ENCODE measurements at places on chromosomes 1 and 21.
A peak's percentile ranks its signal among the peaks of the same experiment; 100 is the strongest.

GRCh38 chr1:34711485-34711884 is 43.4 kb upstream of the GJB5 start:
- no peak for DNase-seq

DNA sequence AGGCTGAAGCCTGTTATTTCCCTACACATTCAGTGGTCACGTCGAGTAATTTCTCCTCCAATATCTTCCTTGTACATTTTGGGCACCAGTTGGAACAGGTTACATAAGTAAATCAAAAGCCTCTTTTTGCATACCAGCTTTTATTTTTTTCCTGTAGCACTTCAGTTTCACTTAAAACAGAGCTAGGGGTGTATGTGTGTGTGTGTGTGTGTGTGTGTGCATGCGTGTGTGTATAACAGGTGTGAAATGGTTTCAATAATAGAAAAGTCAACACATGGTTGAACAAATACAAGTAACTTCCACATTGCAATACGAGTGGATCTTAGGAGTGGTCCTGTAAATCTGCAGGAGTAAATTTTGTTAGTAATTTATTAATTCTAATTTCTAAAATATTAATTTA is 3.0 kb upstream of the MAN1A2 start:
- no peak for DNase-seq

- no peak for DNase-seq
Measured at GRCh38 chr1:241964550-241965282, 7.1 kb downstream of the BECN2 start.

DNA sequence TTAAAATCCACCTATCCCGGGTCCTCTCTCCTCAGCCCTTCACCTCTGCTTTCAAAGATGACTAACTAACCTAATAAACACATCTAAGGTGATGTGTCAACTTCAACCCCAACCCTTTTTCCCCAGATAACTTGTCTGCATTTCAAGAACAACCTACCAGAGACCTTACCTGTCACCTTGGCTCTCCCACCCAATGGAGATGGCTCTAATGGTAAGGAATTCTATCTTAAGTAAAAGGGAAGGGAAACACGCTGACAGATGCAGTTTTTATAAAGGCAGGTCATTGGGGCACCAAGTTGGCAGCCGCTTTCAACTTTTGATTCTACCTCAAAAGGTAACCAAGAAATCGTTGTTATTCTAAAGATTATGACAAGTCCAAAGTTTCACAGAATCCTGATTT is 37.6 kb downstream of the MRPL39 start:
- DNase-seq, result no peak

GRCh38 chr1:82392513-82392912 is 591.8 kb downstream of the ADGRL2 start:
- no peak for DNase-seq

DNA sequence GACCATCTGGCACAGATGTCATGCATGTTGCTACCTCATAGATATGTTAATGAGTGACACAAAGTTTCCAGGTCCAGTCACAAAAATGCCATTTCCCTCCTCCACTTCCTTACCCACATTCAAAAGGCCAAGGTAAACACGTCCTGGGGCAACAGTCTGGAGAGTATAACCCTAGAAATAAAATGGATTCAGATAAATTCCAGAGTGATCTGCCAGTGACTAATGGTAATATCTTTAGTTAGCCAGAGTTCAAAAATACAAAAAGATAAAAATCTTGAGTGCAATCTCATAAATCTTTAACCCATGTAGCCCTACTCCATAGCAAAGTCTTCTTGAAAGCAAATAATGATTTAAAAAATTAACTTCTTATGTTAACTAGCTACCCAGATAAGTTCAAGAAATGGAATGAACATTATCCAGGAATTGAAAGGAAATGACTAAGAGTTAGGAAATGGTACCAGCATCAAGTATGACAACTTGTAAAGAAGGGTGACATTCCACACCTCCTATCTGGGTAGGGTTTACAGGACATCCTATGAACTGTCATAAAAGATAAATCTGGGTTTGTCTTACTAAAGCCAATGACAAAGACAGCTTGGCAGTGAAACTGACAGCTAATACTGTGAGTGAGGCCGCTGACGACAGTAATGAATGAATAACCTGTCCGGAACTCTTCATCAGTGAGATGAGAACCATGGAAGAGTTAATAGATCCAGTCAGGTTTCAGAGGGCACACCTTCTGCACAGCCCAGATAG is 18.1 kb downstream of the RGS2 start:
- DNase-seq, result no peak

GRCh38 chr21:14545906-14546480 is at the start of gene SAMSN1:
TSS of gene SAMSN1 (minus strand) at chr21:14546315. CDS start at chr21:14546261, 54 bp downstream.
- DNase-seq, result no peak

GRCh38 chr1:248691567-248692155 is 10.9 kb downstream of the OR14I1 start:
- DNase-seq, result no peak

GRCh38 chr1:234288946-234289345 is 84.3 kb upstream of the COA6 start:
- no peak for DNase-seq

DNA sequence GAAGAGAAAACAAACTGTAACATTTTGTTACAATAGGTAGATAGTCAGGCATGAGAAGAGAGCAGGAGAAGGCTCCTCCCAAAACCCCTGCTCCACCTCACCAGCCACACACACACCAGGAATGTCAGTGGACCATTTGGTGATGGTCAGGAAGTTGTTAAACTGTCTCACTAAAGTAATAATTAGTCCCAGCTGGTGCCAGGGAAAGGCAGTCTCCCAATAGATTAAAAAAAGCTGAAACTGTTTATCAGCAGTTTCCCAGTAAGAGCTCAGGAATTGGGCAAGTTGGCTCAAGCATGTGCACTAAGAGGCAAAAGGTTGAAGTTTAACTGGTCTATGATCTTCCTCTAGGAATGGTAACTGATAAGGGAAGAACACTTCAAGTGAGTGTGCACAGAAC is 249.6 kb downstream of the COL11A1 start:
- DNase-seq, result no peak

DNA sequence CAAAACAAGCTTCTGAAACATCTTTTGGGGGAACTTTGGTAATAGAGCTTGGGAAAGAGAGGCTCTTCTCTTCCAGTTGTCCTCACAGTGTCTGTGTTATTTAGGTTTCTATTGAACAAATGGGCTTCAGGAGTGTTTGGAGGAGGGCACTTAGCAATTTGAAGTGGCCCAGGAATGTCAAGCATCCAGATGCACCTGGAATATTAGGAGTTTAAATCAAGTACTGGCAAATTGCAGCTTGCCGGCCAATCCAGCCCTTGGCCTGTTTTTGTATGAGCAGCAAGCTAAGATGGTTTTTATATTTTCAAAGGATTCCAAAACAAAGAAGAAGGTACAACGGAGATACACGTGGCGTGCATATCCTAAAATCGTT is 94.7 kb downstream of the CCDC185 start:
- no peak for DNase-seq

DNA sequence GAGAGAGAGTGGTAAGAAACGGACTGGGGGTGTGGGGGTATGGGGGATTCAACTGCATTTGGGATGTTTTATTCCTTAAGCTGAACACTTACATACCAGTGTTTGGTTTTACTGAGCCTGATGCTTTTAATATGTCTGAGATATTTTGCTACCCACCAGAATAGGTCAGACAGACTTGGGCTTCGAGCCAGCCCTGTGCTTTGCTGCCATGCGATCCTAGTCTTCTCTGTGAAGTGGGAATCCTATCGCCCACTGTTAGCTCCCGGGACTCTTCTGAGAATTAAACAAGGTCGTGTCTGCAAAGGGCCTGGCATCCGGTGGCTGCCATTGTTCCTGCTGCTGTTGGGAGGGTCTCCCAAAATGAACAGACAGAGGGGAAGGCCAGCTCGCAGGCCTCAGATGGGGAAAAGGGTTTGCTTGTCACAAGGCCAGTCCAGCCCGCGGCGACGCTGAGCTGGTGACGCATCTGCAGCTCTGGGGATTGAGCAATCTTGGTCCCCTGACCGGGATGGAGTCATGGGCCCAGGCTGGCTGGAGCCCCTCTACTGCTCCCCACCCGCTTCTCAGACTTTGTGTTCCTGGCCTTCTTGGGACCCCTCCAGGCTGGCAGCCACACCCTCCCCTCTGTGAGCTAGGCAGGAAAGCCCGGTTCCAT is 26.9 kb upstream of the ECE1 start:
- peak; percentile 71 for DNase-seq

- DNase-seq, result no peak
Measured at GRCh38 chr21:31829736-31830472, 42.9 kb upstream of the HUNK start.

- no peak for DNase-seq
Measured at GRCh38 chr1:30748699-30749401, 8.7 kb downstream of the LAPTM5 start.

GRCh38 chr1:44970317-44970716 is 16.1 kb downstream of the EIF2B3 start:
- DNase-seq, result no peak

DNA sequence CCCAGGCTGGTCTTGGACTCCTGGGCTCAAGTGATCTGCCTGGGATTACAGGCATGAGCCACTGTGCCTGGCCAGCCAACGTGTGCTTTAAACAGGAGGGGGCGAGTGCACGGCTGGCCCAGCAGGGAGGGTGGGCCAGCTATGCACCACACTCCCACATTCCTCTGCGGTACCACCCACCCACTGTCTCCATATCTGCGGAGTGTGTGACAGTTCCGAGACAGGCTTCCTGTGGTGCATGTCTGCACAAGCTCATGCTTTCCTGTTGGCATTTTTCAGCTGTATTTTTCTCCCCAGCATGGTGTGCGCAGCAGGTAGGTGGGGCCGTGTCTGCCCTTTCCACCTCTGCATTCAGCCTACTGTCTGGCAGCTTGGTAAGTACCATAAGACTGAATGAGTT is 183.3 kb downstream of the AJAP1 start:
- DNase-seq, result no peak

DNA sequence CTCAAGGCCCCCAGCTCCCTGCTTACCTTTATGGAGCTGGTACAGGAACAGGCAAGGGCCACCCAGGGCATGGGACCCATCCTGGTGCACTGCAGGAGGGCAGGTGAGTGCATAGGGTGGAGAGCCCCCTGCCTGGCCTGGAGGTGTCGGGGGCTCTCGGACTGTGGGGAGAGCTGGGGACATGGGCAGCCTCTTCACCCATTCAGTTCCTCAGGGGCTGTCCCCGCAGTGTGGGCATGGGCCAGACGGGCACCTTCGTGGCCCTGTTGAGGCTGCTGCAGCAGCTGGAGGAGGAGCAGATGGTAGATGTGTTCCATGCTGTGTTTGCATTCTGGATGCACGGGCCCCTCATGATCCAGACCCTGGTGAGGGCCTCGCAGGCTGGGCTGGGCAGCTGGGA is 7.3 kb upstream of the LGR6 start:
- no peak for DNase-seq

DNA sequence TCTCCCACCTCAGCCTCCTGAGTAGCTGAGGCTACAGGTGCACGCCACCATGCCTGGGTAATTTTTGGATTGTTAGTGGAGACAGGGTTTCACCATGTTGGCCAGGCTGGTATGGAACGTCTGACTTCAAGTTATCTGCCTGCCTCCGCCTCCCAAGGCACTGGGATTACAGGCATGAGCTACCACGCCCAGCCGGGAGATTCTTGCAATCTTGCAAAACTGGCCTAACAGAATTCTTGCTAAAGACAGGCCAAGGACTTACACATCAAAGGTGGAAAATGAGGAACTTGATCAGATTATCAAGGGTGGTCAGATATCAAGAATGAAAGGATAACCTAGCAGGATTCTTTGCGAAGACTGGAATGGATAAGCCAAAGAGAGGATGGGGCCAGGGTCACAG is 98.3 kb upstream of the TIAM1 start:
- DNase-seq, result no peak

GRCh38 chr21:42843056-42843455 is 36.3 kb downstream of the WDR4 start:
- no peak for DNase-seq

DNA sequence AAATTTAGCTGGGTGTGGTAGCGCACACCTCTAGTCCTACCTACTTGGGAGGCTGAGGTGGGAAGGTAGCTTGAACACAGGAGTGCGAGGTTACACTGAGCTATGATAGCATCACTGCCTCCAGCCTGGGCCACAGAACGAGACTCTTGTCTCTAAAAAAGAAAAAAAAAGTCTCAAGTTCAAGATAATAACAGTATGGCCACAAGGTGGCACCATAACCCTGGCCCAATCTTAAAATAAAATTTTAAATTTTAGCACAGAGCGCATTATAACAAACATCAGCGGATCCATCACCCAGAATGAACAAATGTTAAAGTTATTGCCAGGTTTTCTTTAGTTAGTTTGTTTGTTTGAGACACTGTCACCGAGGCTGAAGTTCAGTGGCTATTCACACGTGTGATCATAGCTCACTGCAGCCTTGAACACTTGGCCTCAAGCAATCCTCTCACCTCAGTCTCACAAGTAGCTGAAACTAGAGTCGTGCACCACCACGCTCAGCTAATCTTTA is 2.9 kb upstream of the HTR6 start:
- DNase-seq, result no peak

- DNase-seq, result no peak
Measured at GRCh38 chr1:232878086-232878485, 72.3 kb upstream of the NTPCR start.

- no peak for DNase-seq
Measured at GRCh38 chr1:226599636-226600238, 51.2 kb downstream of the STUM start.

DNA sequence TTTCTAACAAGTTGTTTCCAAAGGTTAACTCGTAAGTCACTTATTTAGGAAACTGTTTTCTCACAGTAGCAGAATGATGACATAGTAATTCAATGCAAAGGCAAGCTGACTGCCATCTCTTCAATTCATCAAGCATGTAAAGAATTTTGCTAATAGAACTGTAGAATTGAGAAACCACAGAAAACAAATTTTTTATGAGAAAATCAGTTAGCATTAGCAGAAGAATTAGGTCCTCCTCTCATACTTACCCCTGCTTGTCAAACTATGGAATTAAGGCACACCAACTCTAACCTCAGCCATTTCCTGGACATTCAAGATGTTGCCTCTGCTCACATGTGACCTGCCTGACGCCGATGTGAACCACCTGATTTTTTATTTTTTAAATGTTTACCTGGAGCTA is 115.2 kb downstream of the LRRC40 start:
- DNase-seq, result no peak

- no peak for DNase-seq
Measured at GRCh38 chr1:61287734-61288133, 205.4 kb downstream of the NFIA start.

DNA sequence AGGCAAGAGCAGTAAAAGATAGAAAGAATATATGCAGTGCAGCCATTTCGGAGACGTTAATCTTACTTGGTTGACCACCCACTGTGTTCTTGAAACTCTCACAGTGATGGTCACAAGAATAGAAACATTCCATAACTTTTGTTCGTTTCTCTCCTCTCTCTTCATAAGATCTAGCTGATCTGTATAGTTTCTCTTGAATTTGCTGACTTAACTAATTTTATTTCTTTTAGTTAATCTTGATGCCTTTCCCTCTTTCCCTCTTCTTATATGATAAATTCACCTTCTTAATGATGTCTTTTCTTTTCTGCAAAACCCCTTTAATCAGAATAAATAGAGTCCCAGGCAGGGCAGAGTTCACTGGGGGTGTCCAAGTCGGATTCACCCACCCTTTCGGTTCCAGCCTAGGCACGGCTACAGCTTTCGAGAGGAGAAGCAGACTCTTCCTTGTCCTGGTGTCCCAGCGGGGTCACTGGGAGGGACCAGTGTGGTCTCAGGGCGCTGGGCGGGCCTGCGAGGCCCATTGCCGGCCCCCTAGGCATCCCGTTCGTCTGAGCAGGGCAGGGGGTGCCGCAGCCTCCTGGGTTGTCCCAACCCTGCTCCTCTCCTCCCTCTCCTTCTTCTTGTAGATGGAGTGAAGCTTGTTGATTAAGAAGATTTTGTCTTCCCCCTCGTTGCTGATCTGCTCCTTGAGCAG is 39.8 kb downstream of the ZNF691 start:
- no peak for DNase-seq

GRCh38 chr1:68904477-68904876 is 407.6 kb upstream of the DEPDC1 start:
- no peak for DNase-seq
